ENCODE measurements at places on chromosomes 4 and X.

GRCh38 chr4:26468283-26468949 lies 21.9 kb downstream of the CCKAR start:
- no peak for DNase-seq

DNA sequence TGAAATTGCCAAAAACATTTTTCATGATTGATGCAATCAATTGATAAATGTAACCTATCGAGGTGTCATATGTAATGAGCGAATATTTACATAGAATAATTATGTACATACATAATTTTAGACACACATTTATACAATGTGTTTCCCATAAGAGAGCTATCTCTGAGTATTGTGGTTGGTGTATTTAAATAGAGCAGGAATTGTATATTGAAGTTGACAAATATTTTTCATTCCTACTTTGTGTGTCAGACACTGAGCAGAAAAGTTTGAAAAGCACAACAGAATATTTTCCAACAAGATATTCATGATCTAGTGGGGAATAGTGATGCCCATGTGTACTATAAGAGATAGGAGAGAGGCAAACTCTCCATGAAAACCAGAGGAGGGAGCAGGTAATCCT lies 295.2 kb downstream of the ANKRD50 start:
- DNase-seq = no peak

- no peak for DNase-seq
These were observed 127.3 kb downstream of the DCHS2 start for GRCh38 chr4:154364066-154364845.

DNA sequence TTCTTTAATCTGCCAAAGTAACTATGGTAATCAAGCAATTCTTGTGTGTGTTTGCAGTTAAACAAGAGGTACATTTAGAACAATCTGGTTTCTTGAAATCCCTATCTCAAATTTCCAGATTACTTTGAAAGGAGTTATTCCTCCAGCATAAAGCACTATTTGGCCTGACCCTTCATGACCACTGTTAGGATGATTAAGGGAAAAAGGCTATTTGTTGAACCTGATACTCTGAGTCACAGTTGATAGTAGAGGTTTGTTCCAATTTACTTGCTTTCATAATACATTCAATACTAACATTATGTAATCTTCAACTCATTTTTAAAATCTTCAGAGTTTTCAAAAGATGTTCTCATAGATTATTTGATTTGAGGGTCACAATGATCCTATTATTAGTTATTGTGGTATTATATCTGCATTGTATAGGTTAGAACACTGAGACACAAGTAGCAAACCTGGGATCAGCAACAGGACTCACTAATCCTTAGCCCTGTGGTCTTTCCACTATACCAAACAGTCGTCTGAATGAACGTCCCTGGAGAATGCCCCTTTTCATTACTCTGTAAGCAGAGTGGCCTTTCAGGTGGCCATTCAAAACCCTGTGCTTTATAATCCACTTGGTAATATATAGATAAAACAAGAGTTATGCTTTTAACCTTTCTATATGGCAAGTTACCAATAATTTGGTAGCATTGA lies 8.1 kb upstream of the NDST4 start:
- DNase-seq = no peak
